Heart right ventricle (tissue), 16 donors: ENCODE measurements at places on chromosomes 2 and 18. TPM values are rescaled to one million over a fixed set of nuclear protein-coding genes. Genes with fewer than 3 reads are reported as not detected.

DNA sequence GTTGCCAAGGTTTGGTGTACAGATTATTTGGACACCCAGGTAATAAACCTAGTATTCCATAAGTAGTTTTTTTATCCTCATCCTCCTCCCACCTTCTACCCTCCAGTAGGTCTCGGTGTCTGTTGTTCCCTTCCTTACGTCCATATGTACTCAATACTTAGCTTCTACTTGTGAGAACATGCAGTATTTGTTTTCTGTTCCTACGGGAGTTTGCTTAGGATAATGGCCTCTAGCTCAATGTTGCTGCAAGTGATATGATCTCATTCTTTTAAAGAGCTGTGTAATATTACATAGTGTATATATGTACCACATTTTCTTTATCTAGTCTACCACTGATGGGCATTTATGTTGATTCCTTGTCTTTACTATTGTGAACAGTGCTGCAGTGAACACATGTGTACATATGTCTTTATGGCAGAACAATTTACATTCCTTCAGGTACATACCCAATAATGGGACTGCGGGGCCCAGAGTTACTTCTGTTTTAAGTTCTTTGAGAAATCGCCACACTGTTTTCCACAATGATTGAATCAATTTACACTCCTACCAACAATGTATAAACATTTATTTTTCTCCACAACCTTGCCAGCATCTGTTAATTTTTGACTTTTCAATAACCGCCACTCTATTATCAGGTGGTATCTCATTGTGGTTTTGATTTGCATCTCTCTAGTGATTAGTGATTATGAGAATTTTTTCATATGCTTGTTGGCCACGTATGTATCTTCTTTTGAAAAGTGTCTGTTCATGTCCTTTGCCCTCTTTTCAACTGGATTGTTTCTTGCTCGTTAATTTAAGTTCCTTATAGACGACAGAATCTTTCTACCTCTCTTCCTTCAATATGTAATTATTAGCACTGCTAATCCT is 88.0 kb downstream of the MEMO1 start:
- no peak overlapping the region for H3K4me3 ChIP-seq
- H3K4me1 ChIP-seq: peaks cover 9% of the 10 kb centered on the region
- H3K27ac ChIP-seq: peak overlapping the region; percentile 54
- no peaks in the 10 kb centered on the region for H3K27me3 ChIP-seq
- peaks cover 22% of the 10 kb centered on the region for H3K36me3 ChIP-seq

- H3K27me3 ChIP-seq: no peaks in the 10 kb centered on the region
- H3K4me3 ChIP-seq: no peak overlapping the region
- no peak for DNase-seq
- peaks cover 95% of the 10 kb centered on the region for H3K36me3 ChIP-seq
Observed at GRCh38 chr2:38578832-38579231, 23.9 kb downstream of the HNRNPLL start.

DNA sequence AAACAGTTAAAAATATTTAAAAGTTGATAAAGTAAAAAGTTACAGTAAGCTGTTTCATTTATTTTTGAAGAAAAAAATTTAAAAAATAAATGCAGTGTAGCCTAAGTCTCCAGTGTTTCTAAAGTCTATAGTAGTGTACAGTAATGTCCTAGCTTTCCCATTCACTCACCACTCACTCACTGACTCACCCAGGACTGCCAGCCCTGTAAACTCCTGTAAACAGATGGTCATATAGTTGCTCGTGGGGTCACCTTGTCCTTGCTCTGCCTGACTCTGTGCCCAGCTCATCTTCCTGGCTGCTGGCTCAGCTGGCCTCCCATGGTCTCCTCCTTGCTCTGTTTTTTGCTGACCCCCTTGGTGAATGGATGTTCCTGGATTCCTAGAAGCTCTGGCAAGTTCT is 180.3 kb downstream of the VAPA start:
- H3K36me3 ChIP-seq: no peaks in the 10 kb centered on the region
- H3K27me3 ChIP-seq: no peaks in the 10 kb centered on the region
- H3K4me1 ChIP-seq: no peaks in the 10 kb centered on the region
- H3K4me3 ChIP-seq: no peak overlapping the region
- no peak overlapping the region for H3K27ac ChIP-seq
- DNase-seq: no peak

AFF3 gene
- 4.9 TPM for total RNA-seq

TRPM8 gene
- total RNA-seq: not detected
